ENCODE measurements at places on chromosomes 3 and 15.

DNA sequence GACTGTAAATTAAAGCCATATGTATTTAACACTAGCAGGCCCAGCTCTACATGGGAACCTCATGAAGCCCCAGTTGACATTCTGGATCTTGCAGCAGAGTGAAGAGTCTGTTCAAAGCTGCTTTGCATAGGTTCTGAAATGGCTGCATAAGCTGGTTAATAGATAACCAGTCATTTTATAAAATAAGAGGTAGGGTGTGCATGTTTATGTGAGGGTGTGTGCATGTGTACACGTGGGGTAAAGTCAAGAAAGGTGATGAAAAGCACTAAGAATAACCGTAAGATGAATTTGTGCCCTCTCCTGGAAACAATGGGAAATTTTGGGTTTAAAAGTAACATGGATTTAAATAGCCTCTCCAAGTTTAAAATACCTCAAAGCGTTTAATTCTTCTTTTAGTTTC is 33.0 kb downstream of the PAQR9 start:
- DNase-seq, result no peak

- DNase-seq, result no peak
These were observed 88.7 kb downstream of the SEMA6D start for GRCh38 chr15:47806008-47806407.

- peak; percentile 71 for DNase-seq
These were observed 844 bp upstream of the PFN2 start for GRCh38 chr3:149971403-149972075.

DNA sequence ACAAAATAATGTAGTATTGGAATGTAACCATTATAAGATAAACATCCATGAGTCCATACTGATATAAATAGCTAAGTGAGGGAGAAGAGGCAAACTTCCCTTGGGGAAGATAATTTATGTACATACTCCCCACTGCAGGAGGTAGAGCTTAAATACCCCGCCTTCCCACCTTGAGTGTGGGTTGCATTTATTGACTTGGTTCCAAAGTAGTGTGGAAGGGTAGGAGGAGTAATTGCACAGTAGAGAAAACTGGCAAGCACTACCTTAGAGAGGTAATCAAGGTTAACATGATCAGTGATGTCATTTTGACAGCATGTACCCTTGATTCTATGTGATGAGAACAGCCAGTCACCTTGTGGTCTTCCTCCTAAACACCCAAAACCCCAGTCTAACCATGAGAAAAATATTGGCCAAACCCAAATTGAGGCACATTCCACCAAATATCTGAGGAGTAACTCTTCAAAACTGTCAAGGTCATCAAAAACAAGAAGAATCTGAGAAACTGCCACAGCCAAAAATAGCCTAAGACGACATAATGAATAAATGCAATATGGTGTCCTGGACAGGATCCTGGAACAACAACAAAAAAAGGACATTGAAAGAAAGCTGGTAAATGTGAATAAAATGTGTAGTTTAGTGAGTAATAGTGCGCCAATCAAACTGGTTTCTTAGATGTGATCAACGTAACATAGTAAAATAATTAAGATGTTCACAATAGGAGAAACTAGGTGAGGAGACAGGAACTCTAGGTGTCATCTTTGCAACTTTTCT is 774 bp upstream of the CNOT10 start:
- DNase-seq, result no peak

DNA sequence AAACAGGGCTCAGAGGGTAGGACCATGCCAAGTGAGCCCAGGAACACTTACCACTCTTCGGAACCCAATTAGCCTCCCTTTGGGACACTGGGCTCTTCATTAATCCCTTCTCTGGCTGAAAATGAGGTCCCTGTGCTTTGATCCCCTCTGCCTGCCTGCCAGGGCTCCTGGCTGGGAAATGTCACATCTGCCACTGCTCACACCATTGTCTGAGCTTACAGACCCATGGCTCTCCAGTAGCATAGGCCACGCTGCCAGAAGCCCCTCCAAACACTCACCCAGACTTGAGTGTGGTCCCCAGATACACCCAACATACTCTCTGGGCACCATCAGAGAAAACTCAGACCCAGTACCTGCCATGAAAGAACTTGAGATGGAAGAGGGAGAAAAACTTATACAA is 287.3 kb downstream of the XXYLT1 start:
- no peak for DNase-seq

- no peak for DNase-seq
These were observed 132.1 kb downstream of the WDR76 start for GRCh38 chr15:43958861-43959330.

GRCh38 chr3:7423036-7423435 is 562.1 kb downstream of the GRM7 start:
- DNase-seq, result no peak

- peak; percentile 73 for DNase-seq
These were observed 1.0 kb downstream of the CPNE9 start for GRCh38 chr3:9704347-9705322.

DNA sequence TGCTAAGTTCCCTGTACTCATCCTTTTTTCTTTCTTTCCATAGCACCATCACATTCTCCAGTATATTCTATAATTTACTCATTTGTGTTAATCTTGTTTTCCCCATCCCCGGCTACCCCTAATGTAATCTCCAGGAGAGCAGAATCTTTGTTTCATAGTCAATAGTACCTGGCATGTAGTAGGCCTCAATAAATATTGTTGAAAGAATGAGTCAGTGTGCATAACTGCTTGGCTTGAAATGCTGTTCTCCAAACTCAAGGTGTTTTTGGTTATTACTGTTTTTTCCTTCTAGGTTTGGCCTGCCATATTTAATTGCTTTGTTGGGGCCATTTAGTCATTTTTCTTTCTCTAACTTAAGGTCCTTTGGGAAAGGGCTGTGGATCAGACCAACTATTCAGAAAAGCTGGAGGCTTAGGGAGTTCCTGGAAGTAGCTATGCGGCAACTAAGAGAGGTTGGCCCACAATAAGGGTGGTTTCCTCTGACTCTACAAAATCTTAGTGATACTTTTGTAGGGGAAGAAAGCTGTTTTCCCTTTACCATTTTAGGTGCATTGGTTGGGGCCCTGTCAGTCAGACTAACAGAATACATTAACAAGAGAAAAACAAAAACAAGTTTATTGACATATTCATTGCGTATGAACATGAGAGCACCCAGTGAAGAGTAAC is 28.4 kb downstream of the KAT2B start:
- DNase-seq, result no peak

- DNase-seq, result no peak
These were observed 14.5 kb downstream of the EMC4 start for GRCh38 chr15:34239151-34239808.

GRCh38 chr3:61699622-61700021 is 138.3 kb downstream of the PTPRG start:
- DNase-seq, result no peak

GRCh38 chr3:116579840-116580239 is 129.7 kb upstream of the TUSC7 start:
- no peak for DNase-seq

- DNase-seq, result peak; percentile 84
These were observed 242.0 kb downstream of the NEK10 start for GRCh38 chr3:27127195-27127594.

- no peak for DNase-seq
These were observed 52.5 kb downstream of the PHC3 start for GRCh38 chr3:170128977-170129431.

DNA sequence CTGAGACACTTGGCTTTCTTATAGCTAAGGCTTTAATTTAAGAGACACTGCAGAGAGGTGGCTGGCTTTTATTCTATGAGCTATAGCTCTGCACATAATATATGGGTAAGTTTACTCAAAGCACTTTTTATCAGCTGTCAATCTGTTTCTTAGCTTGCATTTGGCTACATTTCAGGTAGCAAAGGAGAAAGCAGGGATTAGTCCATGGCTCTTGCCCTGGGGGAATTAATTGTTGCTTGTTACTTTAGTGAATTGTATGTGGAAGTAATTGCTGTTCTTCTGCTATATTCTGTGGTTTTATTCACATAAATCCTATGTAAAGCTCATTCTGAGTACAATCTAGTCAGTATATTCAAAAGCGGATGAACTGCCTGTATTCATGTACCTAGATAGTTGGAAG is 14.4 kb upstream of the CCDC39 start:
- DNase-seq, result no peak

- no peak for DNase-seq
These were observed 26.6 kb upstream of the KY start for GRCh38 chr3:134677196-134677986.

GRCh38 chr15:43499635-43500034 is 6.7 kb upstream of the TP53BP1 start:
- DNase-seq, result no peak

DNA sequence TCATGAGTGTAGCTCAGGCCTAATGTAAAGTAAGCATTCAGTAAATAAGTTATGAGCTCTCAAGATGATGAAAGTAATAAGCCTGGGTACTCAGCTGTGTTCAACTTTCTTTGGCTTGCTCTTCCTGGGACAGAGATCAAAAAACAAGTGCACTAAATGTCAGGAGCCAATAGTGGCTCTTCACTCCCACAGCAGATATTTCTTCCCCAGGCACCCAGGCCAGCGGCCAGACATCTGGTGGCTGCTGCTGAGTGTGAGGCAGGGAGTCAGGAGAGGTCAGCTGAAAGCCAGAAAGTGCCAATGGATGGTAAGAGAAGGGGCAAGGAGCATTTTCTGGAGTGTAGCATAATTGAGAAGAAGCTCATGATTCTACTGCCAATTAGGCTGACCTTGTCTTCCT is 18.2 kb upstream of the ITGA11 start:
- no peak for DNase-seq

GRCh38 chr3:125152951-125153350 is 59.6 kb downstream of the SLC12A8 start:
- no peak for DNase-seq

DNA sequence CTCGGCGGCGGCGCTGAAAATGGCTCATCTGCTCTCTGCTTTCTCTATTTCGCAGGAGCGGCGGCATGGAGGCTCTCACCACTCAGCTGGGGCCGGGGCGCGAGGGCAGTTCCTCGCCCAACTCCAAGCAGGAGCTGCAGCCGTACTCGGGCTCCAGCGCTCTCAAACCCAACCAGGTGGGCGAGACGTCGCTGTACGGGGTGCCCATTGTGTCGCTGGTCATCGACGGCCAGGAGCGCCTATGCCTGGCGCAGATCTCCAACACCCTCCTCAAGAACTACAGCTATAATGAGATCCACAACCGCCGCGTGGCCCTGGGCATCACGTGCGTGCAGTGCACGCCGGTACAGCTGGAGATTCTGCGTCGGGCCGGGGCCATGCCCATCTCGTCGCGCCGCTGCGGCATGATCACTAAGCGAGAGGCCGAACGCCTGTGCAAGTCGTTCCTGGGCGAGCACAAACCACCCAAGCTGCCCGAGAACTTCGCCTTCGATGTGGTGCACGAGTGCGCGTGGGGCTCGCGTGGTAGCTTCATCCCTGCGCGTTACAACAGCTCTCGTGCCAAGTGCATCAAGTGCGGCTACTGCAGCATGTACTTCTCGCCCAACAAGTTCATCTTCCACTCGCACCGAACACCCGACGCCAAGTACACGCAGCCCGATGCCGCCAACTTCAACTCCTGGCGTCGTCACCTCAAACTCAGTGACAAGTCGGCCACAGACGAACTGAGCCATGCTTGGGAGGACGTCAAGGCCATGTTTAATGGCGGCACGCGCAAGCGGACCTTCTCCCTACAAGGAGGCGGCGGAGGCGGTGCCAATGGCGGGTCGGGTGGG is 790 bp downstream of the SKOR1 start:
- no peak for DNase-seq

- no peak for DNase-seq
These were observed 486.0 kb upstream of the CFAP20DC start for GRCh38 chr3:59535791-59536221.

DNA sequence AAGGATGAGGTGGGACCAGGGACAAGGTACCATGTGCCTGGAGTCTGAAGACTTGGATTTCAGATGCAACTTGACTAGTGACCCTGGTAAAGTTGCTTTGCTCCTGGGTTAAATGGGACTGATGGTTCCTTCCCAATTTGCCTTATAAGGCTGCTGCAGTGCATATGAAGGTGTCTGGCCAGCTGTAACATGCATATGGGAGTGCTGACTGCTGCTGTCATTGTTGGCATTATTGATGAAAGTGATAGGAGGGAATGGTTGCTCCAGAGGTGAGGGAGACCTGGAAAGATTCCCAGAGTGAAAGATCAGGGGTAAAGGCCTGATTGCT is 20.5 kb downstream of the CYP8B1 start:
- DNase-seq, result no peak

- DNase-seq, result no peak
These were observed 298.6 kb downstream of the ADAMTS17 start for GRCh38 chr15:100043068-100043641.

- no peak for DNase-seq
These were observed 20.0 kb downstream of the MFSD1 start for GRCh38 chr3:158821847-158822246.

DNA sequence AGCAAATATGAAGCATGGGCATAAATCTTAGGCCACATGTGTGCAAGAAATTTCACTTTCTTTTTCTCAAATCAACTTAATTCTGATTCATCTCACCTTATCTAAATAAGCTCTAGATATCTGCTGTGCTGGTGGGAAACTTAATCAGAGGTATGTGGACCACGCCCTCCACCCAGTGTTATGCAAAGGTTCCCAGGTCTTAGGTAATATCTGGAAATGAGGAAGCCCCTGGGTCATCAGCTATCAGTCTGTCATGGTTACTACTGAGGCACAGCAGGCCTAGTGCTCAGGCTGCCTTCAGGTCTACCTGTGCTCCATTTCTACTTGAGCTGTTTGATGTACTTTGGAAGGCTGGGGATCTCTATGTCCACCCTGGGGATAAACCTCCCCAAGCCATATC is 134.4 kb upstream of the KCNH8 start:
- no peak for DNase-seq

DNA sequence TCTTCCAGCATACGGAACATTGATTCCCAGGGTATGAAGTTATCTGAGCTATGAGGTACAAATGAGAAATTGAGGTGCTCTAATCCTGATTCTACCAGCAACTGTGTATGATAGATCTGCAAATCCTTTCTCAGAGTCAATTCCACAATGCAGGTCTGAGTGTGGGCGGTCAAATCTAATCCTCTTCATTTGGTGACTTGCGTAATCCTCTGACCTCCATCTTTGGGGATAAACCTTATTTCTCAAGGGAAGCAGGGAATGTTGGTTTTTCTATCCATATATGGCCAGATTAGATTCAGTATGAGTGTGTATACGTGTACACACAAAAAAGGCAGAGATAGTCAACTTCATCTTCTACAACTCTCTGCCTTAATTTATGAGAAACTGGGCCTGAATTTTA is 348.4 kb upstream of the IL12A start:
- no peak for DNase-seq

DNA sequence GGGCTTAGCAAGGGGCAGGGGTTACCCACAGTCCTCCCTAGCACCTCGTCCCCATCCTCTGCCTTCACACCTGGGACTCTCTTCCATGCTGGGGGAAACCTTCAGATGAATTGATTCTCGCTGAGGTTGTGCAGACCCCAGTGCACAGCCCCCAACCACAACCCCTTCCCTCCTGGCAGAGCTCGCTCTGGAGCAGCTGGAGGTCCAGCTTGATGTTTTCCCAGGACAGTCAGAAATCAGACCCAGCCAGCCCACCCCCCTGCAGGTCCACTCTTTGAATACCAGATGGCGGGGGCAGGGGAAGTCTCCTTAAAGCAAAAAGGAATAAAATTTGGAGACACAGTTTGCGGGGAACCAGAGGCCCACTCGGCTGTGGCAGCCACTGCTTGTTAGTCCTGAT is 234.4 kb downstream of the XXYLT1 start:
- no peak for DNase-seq

- DNase-seq, result no peak
These were observed 2.7 kb upstream of the AMOTL2 start for GRCh38 chr3:134376786-134377426.

GRCh38 chr15:75815811-75816719 is 27.2 kb upstream of the UBE2Q2 start:
- no peak for DNase-seq
